ENCODE measurements at places on chromosomes 7 and 10.
A peak's percentile ranks its signal among the peaks of the same experiment; 100 is the strongest.

- DNase-seq, result no peak
Observed at GRCh38 chr10:69951658-69952057, 101.0 kb upstream of the MACROH2A2 start.

GRCh38 chr7:99143853-99144672 lies at the start of gene SMURF1:
Gene SMURF1 (minus strand): TSS chr7:99144108. CDS start chr7:99143780, 328 bp downstream.
- DNase-seq, result peak; percentile 81

GRCh38 chr10:13589316-13589715 lies 2.6 kb downstream of the PRPF18 start:
- no peak for DNase-seq

DNA sequence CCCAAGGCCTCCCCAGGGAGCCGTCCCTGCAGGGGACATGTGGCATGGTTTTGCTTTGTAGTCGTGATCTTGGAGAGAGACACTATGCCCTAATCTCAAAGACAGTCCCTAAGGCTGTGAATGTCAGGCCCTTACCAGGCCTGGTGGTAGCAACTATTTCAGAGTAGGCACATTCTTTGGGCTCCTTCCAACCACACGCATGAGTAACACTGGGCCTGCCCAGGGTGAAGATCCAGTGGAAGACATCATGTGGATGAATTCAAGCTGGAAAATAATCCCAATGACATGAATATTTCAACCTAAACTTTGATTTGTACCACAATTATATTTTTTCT lies 39.5 kb upstream of the INSIG1 start:
- no peak for DNase-seq

DNA sequence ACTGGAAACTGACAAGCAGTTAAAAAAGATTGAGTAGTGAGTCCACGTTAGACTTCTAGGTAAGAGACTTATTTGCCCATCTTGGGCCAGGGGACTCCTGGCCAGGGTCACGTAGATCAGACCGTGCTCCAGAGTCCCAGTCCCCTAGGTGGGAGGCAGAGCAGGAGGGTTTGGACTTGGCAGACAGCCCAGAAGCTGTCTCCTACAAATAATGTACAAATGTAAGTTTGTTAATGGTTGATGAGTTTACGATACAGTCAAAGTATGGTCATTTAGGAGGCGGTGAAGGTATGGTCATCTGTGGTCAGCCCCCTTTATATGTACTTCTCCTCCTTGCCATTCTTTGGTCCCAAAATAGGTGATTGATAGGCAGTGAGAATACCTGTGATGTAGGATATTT lies 28.2 kb downstream of the INPP5F start:
- no peak for DNase-seq

DNA sequence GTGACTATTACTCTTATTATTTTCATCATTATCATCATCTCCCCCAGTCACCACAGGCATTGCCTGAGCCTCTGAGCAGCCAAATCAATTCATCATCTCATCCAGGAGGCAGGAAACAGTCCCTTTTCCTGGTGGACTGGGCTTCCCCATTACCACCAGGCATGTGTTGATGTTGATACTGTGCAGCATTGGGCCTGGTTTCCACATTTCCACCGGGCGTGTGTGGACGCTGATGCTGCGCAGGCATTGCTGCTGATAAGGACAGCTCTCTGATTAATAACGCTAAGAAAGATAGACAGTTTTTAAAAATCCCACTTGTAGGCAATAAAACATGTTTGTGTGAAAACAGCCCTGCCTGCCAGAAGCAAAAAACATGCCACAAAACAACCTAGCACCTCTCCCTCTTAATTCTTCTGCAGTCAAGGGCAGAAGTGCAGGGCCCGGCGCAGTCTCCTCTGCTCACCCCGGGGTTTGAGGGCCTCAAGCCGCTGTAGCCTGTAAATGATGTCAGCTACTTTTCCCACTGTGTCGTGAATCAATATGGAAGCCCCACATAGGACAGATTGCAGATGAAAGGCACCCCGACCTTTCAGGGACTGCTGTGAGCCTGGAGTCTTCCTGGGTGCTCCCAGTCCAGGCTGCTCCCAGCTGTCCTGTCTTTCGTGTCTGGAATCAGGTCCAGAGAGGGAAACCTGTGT lies 216.0 kb downstream of the WDR37 start:
- no peak for DNase-seq

GRCh38 chr10:133219782-133220181 lies 10.2 kb upstream of the UTF1 start:
- peak; percentile 66 for DNase-seq

DNA sequence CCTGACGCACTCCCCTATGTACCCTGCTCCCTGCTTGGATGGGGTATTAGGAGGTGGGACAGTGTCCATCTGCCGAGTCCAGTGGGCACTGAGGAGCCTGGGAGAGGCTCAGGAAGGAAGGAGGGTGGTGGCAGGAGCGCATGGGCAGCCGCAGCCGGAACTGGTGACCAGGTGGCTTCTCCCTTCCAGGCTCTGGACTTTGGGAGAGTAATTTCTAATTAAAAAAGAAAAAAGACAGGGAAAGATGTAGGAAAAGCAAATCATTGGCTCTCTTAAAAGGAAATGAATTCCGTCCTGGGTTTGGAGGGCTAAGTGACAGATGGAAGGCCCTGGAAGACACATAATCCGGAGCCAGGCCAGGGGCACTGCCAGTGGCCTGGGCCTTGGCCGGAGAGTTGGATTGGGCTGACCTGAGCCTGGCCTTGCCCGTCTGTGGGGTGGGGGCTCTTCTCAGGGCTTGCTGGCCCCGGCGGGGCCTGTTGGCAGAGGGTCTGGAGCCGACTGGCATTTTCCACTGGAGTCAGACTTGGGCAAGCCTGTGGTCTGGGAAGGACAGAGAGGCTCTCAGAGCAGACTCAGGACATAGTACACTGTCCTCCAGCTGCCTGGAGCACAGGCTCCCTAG lies 63.0 kb downstream of the NEURL1 start:
- no peak for DNase-seq

DNA sequence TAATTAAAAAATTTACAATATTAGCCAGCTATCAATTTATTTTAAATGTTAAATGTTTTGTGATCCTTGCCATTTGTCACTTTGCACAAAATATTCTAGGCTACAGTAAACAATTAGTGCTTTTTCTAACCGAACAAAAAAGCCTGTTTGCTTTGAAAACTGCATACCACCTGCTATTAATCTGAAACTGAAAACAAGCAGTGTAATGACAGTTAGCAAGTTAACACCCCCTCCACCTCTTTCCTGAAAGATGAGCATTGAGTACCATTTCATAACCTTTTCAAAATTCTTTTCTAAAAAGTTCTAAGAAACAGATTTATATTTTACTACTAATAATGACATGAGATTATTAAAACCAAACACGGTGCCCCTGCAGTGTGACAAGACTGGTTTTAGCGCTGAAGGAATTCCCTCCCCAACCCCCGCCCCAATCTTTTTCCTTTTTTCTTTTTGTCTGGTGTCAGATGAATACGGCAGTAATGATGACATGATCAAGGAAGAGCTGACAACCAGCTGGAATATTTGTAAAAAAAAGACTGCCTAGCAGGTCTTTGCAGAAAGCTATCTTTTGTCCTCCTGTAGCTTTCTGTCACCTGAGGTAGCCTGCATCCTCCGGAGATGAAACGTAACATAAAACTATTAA lies 175.6 kb downstream of the CHCHD3 start:
- no peak for DNase-seq

GRCh38 chr7:138907201-138907847 lies 73.9 kb downstream of the KIAA1549 start:
- DNase-seq, result no peak

DNA sequence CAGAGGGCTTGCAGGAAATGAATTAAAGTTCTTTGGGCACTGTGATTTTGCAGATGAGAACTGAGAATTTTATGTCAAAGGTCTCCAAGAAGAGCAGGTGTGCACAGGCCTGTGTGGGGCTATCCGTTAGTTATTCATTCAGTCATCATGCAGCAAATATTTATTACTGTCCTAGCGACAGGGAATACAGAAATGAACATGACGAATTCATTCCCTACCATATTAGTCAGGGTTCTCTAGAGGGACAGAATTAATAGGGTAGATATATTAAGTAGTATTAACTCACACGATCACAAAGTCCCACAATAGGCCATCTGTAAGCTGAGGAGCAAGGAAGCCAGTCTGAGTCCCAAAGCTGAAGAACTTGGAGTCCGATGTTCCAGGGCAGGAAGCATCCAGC lies 2.9 kb upstream of the MMP21 start:
- no peak for DNase-seq

GRCh38 chr10:88086187-88086960 lies 222.9 kb downstream of the PTEN start:
- DNase-seq, result no peak

GRCh38 chr10:60185421-60185820 lies 204.3 kb downstream of the ANK3 start:
- DNase-seq, result no peak

DNA sequence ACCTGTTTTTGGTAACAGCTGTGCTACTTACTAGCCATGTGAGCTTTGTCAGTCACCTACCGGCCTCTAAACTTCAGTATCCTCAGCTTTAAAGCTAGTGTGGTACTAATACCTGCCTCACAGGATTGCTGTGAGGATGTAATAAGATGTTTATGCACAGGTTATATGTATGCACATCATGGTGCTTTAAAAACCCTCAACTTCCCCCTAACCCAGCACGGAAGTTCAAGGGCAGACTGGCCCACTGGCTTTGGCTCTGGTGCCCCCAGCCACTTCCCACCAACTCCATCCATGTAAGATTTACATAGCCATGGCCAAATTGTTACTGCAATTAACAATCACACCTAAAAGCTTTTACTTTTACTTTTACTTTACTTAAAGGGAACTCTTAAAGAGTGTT lies 676.0 kb upstream of the GALNT17 start:
- no peak for DNase-seq

GRCh38 chr10:51206500-51206899 lies 132.2 kb downstream of the PRKG1 start:
- DNase-seq, result no peak

DNA sequence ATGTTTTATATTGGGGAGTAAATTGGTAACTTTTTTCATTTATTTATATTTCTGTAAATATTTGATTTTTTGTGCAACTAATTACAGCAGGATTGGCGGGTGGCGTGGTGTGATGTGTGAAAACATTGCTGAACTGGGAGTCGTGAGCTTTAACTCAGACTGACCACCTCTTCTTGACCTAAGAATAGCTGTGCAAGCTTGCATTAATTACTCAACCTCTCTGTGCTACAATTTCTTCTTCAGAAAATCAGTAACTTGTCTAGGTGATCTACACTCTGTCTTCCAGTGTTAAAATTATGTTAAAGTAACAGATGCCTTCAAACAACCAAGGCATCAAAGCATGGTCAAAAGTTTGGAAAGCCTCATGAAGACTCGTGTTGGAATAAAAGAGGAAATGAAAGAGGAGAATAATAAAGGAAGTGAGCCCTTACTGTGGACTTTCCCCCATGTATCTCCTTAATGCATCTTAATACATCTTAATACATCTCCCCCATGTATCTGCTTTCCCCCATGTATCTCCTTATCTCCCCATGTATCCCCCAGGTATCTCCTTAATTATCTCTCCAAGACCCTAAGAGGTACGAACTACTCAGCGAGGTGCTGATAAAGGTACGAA lies 71.2 kb downstream of the SVIL start:
- DNase-seq, result no peak

DNA sequence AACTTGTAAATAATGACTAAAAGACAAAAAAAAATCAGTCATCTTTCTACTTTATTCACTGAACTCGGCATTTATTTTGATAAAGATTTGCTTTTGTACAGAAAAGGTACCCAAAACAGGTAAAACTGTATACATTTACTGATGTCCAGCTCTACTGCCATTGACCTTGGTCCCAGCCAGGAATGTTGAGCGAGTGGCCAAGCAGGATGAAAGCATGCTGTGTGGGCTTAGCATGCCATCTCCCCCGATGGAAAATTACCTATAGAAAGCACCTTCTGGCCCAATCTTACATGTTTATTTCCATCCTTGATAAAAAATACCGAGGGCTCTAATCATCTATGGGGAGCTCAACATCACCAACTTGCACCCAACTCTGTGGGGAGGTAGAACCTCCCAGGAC lies 6.8 kb downstream of the PARD3 start:
- no peak for DNase-seq

DNA sequence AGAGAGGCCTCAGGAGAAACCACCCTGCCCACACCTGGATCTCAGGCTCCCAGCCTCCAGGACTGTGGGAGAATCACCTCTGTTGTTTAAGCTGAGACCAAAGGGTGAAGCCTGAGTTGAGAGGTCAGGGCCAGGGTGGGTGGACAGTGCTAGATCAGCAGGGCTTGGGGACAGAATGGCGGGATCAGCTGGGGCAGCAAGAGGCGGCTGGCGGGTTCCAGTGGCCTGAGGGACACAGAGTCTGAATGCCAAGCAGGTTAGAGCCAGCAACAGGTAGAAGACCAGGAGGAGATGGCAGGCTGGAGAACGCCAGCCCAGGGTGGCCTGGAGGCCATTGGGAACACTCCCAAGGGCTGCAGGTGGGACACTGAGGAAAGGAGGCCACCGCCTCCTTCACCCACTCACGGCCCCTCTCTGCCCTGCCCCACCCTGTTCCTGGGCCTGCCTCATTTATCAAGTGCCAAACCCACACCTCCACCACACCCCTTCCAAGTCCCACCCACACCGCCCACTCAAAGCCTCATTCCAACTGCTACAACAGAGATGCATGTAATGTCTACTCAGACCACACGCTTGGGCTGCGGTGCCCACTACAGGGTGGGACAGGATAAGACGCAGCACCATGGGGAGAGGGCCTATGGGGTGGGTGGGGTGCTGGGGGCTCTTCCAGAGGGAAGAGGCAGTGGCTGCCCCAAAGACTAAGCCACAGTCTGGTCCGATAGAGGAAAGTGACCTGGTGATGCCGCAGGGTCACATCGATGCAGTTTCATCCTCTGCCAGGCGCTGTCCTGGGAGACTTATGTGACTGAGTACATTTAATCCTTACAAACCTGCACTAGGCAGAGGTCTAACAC lies 173.9 kb downstream of the TNS3 start:
- DNase-seq, result no peak

- no peak for DNase-seq
Observed at GRCh38 chr10:66466622-66467021, 459.2 kb upstream of the LRRTM3 start.

GRCh38 chr7:127557803-127558202 lies 27.6 kb downstream of the GCC1 start:
- DNase-seq, result no peak

DNA sequence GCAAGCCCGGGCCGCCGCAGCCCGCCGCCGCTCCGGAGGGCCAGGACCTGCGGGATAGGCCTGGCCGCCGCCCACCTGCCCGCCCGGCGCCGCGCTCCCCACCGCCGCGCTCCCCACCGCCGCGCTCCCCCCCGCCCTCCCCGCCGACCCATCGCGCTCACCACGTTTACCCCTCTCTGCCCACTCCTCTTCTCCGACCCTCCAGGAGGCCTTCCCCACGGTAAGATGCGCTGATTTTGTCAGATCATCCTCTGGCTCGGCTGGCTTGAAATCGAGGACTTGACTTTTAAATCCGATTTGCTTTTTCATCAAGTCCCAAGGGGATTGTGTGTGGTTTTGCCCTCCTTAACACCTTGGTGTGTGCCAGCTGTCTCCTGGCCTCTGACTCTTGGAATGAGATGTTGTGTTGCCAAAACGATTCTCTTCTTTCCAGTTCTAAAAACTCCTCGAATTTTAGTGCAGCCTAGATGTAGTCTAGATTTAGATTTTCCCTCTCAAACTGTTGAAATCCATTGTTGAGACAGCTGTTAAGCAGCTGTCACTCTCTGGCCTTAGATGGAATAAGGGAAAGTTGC lies 738 bp downstream of the POM121 start:
- no peak for DNase-seq

- no peak for DNase-seq
Observed at GRCh38 chr10:91153508-91153907, 67.0 kb upstream of the PCGF5 start.

Measured in nephron progenitor cell (in vitro differentiated cells).